ENCODE measurements at places on chromosomes 7 and 10.

GRCh38 chr7:81600608-81601007 lies 169.2 kb downstream of the HGF start:
- no peak for DNase-seq

GRCh38 chr10:109343293-109343692 lies 580.0 kb downstream of the XPNPEP1 start:
- DNase-seq = no peak

DNA sequence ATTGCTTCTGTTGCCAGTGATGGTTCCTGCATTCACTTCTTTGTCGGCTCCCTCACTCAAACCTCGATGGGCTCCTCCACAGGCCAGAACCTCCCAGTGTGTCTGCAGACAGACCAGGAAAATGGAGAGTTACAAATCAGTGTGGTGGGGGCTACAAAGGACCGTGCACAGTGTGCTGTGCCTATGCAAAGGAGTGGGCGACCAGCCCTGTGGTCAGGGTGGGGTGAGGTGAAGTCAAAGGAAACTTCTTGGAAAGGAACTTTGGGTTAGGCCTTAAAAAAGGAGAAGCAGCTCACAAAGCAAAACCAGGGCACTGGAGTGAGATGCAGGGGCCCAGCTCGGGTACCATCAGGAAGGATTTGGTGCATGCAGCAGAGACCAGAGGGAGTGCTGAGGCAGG lies 304.3 kb upstream of the ZMIZ1 start:
- DNase-seq = no peak

DNA sequence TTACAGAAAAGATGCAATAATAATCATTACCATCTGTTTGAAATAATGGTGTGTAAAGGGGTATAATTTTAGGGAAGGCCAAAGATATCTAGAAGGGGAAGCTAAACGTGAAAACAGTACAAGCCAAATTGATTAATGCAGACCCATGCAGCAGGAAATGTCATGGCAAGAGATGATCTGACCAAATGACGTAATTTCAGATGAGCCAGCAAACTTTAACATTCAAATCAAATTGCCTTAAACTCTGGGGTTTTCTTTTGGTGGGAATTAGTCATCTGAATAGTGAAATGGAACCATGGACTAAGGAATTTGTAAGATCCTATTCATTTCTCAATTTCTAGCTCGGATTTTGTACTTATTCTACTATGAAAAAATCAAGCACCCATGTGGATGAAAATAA lies 21.4 kb upstream of the SCIN start:
- DNase-seq = no peak

DNA sequence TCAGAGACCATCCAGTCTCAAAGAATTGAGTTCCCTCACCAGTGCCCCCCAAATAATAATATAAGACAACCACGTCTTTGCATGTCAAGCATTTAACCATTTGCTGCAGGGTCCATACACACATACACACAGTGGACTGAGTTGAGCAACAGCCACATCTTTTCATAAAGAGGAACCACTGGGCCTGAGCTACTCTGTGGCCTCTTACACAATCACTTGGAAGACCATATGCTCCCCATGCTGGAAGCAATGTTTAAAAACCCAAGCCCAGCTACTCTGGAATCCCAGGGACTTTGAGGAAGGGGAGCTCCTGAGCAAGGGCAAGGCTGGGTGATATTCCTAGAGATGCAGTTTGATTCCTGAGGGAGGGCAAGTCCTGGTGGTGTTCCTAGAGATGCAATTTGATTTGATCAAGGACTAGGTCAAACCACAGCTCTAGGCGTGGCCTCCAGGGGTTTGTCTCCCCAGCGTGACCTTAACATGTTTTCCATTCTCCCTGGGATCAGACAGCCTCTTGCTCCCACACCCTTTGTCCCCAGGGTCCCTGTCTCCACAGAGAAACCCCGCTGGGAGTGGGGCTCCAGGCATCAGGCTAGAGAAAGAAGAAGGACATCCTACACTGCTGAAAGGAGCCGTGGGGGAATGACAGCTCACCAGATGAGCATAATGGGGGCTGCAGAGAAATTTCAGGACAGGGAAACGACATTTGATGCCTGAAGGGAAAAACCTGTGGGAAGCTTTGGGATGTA lies 376.2 kb upstream of the MGMT start:
- no peak for DNase-seq

All from CD4-positive, alpha-beta T cell treated with Interleukin-4 for 1 hour (primary cell).